ENCODE measurements at places on chromosomes 11 and 22.

GRCh38 chr22:29716814-29717545 lies 2.8 kb upstream of the CABP7 start:
- DNase-seq, result peak; percentile 42

DNA sequence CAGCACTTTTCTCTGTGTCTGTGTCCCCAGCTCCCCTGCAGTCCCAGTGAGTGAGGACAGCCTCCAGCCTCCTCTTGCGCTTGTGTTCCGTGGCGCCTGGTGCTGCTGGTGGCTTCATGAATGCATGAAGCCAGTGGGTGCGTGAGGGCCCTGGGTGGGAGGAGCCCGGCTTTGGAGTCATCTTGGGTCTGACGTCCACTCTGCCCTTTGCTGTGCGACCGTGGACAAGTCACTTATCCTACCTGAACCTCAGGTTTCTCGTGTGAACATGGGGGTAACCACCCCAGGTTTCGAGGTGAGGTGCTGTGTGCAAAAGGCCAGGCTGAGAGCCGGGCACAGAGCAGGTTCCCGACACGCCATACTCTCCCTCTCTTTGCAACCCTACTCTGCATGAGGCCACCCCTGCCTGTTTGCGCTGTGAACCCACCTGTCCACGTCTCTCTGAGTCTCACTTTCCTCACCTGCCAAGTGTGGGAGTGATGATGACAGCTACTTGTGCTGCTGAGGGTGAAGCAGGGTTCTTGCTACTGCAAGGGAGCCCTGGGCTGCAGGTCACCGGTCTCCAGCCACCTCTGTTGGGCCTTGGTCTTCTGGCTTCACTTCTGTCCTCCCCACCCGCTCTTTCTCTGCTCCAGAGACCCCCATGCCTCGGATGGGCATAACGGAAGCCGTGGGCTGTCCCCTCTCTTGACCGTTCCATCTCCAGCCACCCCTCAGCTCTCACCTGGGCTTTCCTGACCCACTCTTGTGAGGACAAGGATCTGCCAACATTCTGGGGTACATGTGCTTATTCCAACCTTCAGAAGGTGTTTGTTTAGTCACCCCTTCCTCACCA lies 537.6 kb downstream of the TBC1D22A start:
- DNase-seq, result no peak

DNA sequence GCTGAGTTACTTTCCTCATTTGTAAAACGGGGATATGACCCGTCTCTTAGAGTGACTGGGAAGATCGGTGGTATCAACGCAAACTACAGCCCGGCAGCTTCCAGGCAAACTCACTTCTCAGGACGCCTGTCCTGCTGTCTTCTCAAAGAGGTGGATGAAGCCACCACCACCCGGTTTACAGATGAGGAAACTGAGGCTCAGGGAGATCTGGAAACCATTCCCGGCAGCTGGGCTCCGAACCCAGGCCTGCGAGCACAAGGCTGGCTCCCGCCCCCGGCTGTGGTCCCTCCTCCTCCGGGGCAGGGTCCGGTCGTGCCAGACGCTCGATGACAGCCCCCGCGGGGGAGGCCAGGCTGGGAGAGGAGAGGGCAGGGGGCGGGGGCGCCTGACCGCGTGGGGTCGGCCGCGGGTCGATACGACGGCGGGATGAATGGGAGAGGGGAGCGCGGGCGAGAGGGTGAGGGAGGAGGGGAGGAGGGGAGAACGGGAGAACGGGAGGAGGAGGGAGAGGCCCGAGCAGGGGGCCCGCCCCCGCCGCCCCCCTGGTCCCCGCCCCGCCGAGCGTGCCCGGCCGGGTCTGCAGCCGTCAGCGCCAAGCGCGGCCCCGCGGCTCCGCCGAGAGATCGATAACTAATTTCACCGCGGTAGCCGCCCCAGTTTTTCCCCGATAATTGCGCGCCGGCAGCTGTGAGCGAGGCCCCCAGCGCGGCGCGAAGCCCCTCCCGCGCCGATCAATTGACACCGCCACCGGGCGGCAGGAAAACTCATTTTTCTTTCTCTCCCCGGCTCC lies 14.0 kb downstream of the IGLL1 start:
- no peak for DNase-seq

DNA sequence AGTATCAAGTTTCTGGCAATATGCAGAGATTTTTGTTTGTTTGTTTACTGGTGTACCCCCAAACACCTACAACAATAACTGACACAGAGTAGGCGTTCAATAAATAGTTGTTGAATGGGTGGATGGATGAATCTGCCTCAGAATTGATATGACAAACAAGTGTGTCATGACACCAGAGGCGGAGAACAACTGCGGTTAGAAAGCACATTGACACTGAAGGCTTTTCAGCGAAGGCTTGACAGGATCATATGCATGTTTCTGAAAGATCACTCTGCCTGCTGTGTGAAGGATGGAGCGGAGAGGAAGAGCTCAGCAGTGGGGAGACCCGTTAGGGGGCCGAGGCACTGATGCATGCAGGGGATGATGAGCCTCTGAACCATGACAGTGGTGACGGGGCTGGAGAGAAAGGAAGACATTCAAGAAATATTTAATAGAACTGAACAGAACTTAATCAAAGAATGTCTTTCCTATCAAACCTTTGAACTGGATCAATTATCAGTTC lies 108.5 kb upstream of the USP47 start:
- DNase-seq, result no peak

DNA sequence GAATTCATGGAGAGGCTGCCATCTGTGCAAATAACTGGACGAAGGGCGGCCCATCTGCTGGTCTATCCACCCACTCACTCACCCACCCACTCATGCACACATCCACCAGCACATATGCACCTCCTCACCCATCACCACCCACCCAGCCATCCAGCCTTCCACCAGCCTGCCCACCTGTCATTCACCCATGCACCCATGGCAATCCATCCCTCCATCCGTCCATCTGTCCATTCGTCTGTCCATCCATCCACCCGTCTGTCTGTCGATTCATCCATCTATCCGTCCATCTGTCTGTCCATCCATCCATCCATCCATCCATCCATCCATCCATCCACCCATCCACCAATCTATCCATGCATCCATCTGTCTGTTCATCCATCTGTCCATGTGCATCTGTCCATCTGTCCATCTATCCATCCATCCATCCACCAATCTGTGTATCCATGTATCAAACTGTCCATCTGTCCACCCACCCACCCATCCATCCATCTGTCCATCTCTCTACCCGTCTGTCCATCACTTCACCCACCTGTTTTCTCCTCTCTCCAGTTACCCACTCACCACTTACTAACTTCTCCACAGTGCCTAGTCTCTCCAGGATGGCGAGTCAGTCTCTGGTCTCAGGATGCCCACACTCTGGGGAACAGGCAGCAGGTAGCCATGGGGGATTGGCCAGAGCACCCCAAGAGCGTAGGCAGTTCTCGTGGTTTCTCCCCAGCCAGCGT lies 8.9 kb downstream of the TRPM5 start:
- DNase-seq, result no peak
